ENCODE measurements at places on chromosomes 11 and 22. TPM values are rescaled to one million over a fixed set of nuclear protein-coding genes. Genes with fewer than 3 reads are reported as not detected.

Gene HEPN1
- not detected for total RNA-seq

Gene DGCR6
- 1.2 TPM for total RNA-seq

GRCh38 chr11:121866754-121867153, 249.3 kb downstream of the BLID start:
- H3K36me3 ChIP-seq, result no peaks in the 10 kb centered on the region
- no peaks in the 10 kb centered on the region for H3K27me3 ChIP-seq
- no peak overlapping the region for H3K4me3 ChIP-seq
- no peak overlapping the region for H3K27ac ChIP-seq
- no peaks in the 10 kb centered on the region for H3K4me1 ChIP-seq

DNA sequence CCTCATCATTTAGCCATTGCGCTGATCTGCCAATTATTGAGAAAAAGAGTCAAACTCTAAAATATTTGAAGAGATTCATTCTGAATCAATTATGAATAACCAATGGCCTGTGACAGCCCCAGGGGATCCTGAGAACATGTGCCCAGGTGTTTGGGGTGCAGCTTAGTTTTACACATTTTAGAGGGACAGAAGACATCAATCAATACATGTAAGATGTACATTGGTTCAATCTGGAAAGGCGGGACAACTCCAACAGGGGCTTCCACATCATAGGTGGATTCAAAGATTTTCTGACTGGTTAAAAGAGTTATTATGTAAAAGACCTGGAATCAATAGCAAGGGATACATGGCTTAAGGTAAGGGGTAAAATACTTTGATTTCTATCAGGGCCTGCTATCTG, 4.9 kb upstream of the MRGPRE start:
- no peak for DNase-seq
- H3K27ac ChIP-seq, result no peak overlapping the region
- H3K36me3 ChIP-seq, result no peaks in the 10 kb centered on the region
- no peaks in the 10 kb centered on the region for H3K27me3 ChIP-seq

- no peak overlapping the region for H3K27ac ChIP-seq
- H3K4me1 ChIP-seq, result peaks cover 2% of the 10 kb centered on the region
- peaks cover 37% of the 10 kb centered on the region for H3K36me3 ChIP-seq
- no peak for DNase-seq
- H3K4me3 ChIP-seq, result no peak overlapping the region
- no peaks in the 10 kb centered on the region for H3K27me3 ChIP-seq
These were observed 15.2 kb downstream of the PRPF19 start for GRCh38 chr11:60891103-60891741.

DNA sequence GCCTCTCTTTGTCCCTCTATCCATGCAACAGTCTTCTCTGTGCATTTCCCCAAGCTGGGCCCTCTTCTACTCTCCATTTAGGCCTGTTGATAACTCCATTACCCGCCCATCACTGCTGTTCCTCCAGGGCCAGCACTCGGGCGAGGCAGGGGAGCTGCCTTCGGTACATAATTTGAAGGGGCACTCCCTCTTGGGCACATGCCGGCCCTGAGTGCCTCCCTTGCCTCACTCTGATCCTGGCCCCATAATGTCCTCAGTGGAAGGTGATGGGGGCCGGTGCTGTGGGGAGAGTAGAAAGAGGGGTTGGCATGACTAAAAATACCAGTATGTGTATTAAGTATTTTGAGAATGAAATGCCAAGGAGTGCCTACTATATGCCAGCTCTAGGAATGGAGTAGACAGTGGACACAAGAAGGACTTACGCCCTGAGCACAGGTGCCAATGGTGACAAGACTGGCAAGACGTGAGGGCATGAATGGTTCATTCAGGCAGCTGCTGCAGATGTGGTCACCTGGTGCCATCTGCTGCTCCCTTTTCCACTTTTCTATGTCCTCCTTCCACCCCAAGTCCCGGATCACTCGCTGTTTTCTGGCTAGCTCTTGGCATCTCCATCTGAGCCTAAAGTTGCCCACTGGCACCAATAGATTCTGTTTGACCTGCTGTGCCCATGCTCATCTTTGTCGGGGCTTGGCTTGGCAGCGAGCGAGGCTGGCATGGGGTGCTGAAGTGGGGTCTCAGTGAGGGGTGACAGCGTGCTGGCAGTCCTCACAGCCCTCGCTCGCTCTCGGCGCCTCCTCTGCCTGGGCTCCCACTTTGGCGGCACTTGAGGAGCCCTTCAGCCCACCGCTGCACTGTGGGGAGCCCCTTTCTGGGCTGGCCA, 22.6 kb downstream of the TMEM218 start:
- no peak overlapping the region for H3K4me3 ChIP-seq
- H3K27ac ChIP-seq, result no peak overlapping the region
- no peaks in the 10 kb centered on the region for H3K36me3 ChIP-seq
- no peak for DNase-seq
- H3K4me1 ChIP-seq, result no peaks in the 10 kb centered on the region

DNA sequence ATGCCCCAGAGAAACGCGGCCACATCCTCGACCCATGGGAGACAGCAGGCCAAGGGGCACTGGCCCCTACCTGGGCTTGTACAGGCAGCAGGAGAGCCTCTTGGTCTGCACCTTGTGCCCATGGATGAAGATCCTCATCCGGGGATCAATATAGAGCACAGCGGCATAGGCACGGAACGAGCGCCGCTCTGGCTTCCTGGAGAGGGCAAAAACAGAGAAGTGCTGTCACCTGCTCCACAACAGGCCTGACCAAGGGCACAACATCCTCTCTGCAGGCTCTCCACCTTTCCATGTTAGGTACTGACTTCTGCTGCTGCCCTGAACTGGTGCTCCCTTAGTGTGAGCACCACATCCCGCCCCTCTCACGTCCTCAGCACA, 27.2 kb downstream of the MORC2 start:
- peak overlapping the region; percentile 70 for H3K4me3 ChIP-seq
- DNase-seq, result no peak
- peaks cover 85% of the 10 kb centered on the region for H3K36me3 ChIP-seq
- H3K27me3 ChIP-seq, result no peaks in the 10 kb centered on the region
- H3K4me1 ChIP-seq, result peaks cover 76% of the 10 kb centered on the region

GRCh38 chr11:125052047-125052446, 11.1 kb upstream of the SLC37A2 start:
- peaks cover under 1% of the 10 kb centered on the region for H3K27me3 ChIP-seq
- H3K4me3 ChIP-seq, result no peak overlapping the region
- H3K4me1 ChIP-seq, result peaks cover 9% of the 10 kb centered on the region
- H3K36me3 ChIP-seq, result no peaks in the 10 kb centered on the region
- DNase-seq, result no peak

Gene BACE1-AS
- 5.6 TPM for total RNA-seq

DNA sequence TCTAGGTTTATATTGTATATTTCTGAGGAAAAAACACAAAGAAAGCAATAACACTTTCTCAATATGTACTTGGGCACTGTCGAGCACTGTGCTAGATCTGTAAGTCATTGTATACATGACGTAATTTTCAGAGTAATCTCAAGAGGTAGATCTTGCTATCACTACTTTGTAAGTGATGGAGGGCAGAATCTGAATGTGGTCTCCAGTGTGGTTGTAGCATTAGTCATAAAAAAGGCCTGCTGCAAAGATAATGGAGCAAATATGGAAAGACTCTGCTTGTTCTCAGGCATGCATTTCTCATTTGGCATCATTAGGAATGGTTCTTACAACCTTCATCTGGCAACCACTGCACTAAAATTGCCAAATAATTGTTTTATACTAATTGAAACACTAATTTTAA, 419.8 kb upstream of the CCDC179 start:
- H3K27ac ChIP-seq, result no peak overlapping the region
- H3K36me3 ChIP-seq, result no peaks in the 10 kb centered on the region
- no peak overlapping the region for H3K4me3 ChIP-seq
- no peaks in the 10 kb centered on the region for H3K4me1 ChIP-seq
- no peak for DNase-seq
